ENCODE measurements at places on chromosomes 2 and 18.

DNA sequence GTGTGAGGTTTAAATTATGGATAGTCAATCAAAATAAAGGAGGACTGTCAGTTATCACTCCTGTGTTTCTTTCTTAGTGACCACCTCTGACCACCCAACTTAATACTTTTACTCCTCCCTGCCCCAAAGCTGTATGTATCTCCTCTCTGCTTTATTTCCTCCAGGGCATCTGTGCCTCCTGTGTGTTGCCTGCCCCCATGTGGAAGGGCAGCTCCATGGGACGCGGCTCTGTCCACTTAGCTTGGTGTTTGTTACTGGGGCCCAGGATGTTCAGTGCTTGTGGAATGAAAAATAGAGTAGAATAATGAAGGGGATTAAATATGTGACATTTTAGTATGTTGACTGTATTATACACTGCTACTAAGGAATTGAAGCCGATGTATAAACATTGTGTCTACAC, 9.8 kb downstream of the ACP1 start:
- DNase-seq = no peak

DNA sequence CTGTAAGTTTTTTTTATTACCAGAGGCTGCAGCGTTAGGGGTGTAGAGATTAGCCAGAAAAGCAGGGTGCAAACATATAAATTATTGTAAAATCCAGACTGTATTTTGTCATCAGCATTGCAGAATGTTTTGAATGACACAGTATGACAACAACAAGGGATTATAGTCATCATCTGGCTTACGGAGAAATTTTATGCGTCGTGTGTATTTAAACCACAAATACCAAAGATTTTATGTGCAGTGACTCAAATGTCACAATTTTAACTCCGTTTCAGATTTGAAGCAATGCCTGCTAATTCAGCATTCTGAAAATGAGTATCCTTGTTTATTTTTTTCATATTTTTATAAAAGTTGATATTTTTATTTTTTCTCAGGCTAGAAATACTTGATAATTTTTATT, 19.4 kb upstream of the TMX3 start:
- no peak for DNase-seq

DNA sequence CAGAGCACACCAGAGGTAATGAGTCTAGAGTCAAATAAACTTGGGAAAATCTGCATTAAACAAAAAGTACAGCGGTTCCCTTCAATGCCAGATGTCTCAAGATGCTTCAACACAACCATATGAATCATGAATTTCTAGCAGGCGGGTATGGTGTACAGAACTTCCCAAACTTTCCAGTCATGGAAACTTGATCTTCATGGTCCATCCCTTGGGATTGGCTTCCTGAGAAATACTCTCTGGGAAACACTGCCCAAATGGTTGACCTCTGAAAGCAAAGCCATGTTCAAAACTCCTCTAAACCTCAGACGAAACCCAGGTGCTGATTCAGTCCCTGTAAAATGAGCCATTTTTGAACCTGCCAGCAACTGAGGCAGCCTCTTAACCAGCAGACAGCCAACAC, 16.4 kb upstream of the TMEM247 start:
- DNase-seq = no peak

GRCh38 chr18:72360634-72361033, 183.5 kb downstream of the CBLN2 start:
- no peak for DNase-seq

GRCh38 chr2:112187046-112187715, 49.0 kb downstream of the FBLN7 start:
- no peak for DNase-seq

GRCh38 chr2:231425811-231426703, 30.5 kb downstream of the B3GNT7 start:
- no peak for DNase-seq

- no peak for DNase-seq
Observed at GRCh38 chr2:62431512-62431911, 74.5 kb downstream of the TMEM17 start.

- DNase-seq = no peak
Observed at GRCh38 chr2:42957109-42957860, 164.9 kb upstream of the HAAO start.

DNA sequence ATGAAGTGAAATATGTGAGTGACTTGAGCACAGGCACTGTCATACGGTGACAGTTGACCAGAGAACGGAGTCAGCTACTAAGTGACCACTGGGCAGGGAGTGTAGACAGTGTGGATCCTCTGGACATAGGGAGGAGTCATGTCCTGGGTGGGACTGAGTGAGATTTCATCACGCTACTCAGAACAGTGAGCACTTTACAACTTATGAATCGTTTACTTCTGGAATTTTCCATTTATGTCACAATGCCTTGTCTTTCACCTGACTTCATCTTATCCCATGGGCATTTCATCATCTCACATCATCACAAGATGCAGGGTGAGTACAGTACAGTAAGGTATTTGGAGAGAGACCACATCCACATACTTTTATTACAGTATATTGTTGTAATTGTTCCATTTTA, 29.0 kb downstream of the PTPRM start:
- no peak for DNase-seq

DNA sequence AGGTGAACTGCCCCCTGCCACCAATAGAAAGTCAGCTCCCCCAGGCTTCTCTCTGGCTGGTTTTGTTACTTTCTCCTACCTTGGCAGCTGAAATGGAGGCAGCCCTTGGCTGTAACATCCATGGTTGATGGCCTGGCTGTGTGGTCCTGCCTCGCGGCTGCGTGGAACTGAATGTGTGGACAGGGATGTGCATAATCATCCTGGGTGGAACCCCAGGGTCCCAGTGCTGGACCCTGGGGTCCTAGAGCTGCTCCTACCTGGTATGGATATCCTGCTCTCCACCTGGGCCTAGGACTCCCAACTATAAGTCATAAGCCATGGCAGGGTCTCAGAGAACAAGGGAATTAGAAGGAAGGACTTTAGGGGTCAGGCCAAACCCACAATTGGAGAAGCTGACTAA, 93.5 kb downstream of the CAPN13 start:
- no peak for DNase-seq

- DNase-seq = no peak
Observed at GRCh38 chr2:151241224-151241623, 20.4 kb downstream of the RBM43 start.

DNA sequence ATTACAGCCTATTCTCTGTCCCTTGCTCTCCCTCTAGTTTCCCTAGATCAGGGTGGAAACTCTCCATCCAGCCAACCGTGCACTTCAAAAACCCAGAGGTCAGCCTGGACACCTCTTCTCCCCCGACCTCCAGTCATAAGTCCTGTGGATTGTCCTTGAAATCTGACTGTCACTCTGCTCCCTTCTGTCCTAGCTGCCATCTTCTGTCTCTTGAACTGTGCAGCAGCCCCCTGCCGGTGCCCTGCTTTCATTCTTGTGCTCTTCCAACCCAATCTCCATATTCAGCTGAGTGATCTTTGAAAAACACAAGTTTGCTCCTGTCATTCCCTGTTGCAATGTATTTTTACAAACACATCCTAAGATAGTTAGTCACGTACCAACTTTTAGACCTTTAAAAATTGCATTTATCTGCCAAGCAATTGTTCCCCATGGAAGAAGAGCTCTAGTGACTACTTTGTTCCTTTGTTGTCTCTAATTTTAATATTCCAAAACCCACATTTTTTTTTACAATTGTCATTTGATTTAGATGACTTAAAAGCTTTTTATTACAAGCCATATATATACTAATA, 254.3 kb downstream of the CAMKMT start:
- no peak for DNase-seq

DNA sequence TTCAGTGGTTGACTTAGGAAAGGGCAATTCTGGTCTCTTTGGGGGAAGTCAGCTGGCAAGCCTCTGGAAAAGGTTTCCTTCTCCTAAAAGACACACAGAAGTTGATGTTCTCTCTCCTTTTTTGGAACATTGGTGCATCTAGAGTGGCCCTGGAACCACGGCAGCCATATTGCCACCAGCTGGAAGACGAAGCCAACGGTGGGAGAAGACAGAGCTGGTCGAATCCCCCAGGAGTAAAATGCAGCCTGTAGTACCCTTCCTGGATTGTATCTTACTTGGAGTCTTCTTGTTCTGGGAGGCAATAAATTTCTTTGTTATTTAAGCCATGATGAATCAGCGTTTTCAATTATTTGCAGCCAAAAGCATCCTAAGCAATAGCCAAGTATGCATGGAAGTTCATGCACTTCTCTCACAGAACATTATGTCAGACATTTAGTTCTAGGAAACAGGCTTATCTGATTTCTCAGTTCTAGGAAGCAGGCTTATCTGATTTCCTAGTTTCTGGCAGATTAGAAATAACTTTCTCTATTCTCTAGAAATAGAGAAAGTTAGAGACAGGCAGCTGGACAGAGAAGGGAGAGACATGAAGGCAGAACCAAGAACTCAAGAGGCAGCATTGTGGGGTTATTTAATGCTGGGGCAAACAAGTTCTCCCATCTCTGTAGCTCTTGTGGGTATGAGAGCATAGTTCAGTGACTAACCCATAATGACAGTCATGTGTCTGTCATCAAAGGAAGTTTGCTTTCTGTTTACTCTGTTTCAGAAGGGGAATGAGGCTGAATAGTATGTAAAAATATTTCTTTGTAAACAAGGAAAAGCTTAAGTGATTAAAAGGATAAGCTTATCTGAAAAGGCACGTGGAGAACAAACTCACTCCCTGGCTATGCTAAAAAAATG, 40.5 kb upstream of the NABP1 start:
- DNase-seq = peak; percentile 59

GRCh38 chr2:64987001-64987955, 1.9 kb upstream of the SLC1A4 start:
- DNase-seq = peak; percentile 82

- no peak for DNase-seq
Observed at GRCh38 chr2:62713837-62714236, 8.3 kb downstream of the EHBP1 start.

- peak; percentile 2 for DNase-seq
Observed at GRCh38 chr2:40178971-40179370, 272.9 kb downstream of the SLC8A1 start.

- DNase-seq = no peak
Observed at GRCh38 chr2:228474466-228474865, 293.0 kb upstream of the SPHKAP start.

DNA sequence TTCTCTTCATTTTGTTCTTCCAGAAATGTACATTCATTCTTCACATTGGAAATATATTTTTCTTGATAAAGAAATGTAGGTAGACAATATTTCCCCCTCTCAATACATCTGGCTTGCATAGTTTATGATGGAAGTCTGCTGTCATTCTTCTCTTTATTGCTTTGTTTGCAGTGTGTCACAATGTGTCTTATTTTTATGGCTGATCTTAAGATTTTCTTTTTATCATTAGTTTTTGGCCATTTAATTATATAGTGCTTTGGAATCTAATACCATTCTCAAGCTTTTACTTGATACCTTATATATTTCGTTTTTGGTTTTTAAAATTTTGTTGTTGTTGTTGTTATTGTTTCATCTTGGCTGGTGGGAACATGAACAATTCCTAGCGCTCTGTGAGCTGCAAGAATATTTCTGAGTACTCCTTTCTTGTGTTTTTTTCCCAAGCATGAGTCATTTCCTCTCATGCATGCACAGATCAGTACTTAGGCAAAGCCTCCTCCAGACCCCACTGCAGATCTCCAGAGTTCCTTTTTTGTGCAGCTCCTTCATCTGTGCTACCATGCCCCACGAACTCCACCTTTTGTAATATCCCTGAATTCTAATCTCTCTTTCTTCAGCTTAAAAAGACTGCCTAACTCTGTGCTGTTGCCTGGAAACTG, 13.7 kb upstream of the MMADHC start:
- DNase-seq = no peak

- no peak for DNase-seq
Observed at GRCh38 chr18:77750006-77750405, 500.4 kb downstream of the GALR1 start.

DNA sequence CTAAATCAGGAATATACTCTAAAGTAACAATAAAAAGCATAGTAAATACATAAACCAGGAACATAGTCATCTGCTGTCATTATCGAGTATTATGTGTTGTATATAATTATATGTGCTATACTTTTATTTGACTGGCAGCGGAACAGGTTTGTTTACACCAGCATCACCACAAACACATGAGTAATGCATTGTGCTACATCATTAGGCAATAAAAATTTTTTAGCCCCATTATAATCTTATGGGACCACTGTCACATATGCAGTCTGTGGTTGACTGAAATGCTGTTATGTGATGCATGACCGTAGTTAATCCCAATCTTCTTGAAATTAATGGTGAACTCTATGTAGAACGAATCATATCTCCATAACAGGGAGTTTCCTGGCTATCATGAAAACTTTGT, 136.7 kb upstream of the ZFP36L2 start:
- DNase-seq = no peak

GRCh38 chr2:126982935-126983334, 84.2 kb downstream of the TEX51 start:
- no peak for DNase-seq

- DNase-seq = no peak
Observed at GRCh38 chr18:25599443-25599842, 247.5 kb upstream of the ZNF521 start.

DNA sequence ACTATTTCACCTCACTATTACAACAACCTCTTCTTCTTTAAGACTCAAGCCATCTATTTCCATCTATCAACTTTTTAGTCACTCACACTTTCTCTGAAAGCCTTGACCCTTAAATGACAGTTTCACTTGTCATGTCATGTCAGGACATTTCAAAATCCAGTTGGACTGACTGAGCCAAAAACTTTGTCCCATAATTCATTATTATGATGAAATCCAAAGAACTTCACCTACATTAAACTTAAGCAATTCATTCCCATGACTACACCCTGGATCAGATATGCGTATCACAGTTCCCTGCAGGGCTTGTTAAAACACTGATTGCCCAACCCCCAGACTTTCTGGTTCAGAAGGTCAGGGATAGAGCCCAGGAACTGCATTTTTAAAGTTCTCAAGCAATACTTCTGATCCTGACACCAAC, 26.5 kb downstream of the LDAH start:
- no peak for DNase-seq

- DNase-seq = no peak
Observed at GRCh38 chr18:70158992-70159717, 46.3 kb downstream of the RTTN start.

DNA sequence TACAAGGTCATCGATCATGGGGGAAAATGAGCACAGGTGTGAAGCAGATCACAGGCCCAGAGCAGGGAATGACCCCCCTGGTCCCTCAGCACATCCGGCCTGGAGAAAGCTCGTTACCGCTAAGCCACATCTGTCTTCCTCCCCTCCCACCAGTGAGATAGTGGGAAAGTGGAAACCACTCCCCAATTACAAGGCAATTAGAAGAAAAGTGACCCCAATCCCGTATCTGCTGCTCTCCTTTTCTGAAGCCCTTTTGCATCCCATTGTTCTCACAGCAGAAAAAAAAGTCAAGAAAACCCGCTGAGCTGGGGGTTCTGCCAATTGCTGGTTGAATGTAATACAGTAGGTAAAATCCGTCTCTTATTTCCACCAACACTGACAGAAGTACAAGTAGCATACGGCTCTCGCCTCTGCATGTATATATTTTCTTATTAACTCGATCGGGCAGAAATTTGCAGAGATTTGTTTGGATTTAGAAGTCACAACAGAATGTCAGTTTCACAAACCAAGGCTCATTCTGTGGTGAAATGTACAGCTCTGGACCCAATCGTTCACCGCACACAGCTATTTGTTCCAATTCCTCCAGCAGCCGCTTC, 287.0 kb downstream of the TCF4 start:
- no peak for DNase-seq

GRCh38 chr18:12476955-12477354, 69.2 kb downstream of the PRELID3A start:
- DNase-seq = no peak

- DNase-seq = no peak
Observed at GRCh38 chr2:9288681-9289338, 82.2 kb downstream of the ASAP2 start.
